ENCODE measurements at places on chromosomes 16 and 17.
A peak's percentile ranks its signal among the peaks of the same experiment; 100 is the strongest.

DNA sequence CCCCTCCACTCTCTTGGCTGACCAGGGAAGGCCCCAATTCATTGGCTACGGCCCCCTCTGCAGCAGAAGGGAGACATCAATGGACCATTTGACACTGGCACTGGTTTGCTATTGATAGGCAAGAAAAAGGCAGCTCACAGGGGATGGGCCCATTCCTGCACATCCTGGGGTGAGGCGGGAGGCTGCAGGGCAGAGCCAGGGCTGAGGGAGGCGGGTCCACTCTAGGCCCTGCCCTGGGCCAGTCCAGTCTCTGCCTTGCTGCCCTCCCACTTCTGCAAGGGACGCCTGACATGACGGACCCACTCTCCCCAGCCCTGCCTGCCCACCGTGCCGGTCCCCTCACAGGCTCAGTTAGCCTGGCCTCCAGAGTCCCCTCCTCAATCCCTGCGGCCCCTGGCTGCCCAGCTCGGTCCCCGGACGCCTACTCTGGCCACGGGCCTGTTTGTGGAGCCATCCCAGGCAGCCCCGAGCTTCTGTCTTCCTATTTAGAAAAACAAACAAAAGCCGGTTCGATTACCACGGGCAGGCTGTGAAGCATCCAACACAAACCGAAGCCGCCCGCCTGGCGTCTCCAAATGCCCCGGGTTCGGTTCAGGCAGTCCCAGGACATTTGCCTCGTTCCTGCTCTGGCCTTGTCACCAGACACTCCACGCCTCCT, 160.7 kb downstream of the IRX5 start:
- DNase-seq: no peak

- no peak for DNase-seq
Observed at GRCh38 chr16:47371271-47372014, 89.4 kb downstream of the ITFG1 start.

GRCh38 chr16:90081606-90081970, 4.5 kb upstream of the PRDM7 start:
- DNase-seq: no peak

DNA sequence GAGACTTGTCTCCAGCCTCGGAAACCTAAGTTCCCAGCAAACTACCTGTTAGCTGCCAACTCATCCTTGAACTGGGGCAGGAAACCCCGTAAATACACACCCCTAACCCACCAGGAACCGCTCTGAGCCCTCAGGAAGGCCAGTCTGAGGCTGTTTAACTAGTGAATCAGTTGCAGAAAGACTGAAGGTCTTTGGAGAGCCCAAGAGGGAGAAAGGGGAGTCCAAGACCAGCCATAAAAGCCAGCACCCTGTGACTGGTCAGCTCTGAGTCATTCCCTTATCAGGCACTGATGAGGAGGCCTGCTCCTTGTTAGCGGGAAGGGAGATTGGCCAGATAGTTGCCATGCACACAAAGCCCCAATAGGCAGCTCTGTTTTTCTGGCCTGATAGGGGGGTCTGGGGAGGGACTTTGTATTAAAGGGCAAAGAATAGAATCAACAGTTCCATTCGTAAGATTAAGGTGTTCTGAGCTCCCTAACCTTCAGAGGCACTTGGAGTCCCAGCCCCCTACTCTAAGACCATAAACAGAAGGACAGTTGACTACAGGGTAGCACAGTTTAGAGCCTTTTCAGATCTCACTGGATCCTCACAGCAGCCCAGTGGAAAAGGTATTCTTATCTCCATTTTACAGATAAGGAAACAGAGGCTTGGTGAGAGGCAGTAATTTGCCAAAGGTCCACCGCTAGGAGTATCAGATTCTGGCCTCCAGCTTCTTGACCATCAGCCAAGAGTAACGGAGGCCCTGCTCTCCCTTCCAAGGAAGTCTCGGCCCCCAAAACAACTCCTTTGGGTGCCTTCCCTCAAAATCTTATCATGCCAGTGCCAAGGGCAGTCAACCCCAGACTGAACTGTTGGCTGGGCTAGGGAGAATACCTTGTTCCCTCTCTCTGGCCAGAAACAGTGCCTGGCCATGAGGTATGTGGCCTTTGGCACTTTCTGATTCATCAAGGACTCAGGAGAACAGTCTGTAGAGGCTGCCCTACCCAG, 2.2 kb upstream of the KRT19 start:
- no peak for DNase-seq

- DNase-seq: no peak
Observed at GRCh38 chr17:64982139-64982915, 63.0 kb upstream of the LRRC37A3 start.

DNA sequence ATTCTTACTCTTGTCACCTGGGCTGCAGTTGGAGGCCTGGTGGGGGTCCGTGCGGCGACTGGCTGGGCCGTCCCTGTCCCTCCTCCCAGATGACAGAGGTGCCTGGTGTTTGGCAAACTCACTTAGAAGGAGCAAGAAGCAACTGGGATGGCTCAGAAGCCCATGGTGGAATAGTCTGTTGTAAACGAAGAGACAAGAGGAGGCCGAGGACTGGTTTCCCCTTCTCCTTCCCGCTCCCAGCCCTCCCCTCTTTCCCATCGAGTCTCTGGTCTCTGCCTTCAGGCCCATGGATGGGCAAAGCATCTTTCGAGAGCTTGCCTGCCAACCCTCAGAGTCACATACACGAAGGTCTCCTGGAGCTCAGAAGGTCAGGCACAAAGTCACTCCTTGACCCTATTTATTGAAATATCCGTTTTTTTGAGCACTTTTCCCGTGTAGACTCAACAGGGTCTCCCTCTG, 364.4 kb downstream of the SEC14L1 start:
- no peak for DNase-seq

DNA sequence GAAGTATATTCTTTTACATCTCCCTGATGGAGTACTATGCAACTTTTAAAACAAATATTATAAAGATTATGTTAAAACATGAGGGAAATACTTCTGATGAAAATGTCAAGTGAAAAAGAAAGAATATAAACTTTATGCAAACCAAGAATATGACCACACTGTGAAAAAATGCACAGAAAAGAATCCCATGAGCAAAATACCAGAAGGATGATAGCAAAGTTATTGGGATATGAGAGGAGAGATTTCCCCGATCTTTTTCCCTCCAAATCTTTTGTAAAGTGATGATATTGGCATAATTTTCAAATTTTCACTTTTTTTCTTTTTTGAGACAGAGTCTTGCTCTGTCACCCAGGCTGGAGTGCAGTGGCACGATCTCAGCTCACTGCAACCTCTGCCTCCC, 36.6 kb upstream of the SMURF2 start:
- no peak for DNase-seq

DNA sequence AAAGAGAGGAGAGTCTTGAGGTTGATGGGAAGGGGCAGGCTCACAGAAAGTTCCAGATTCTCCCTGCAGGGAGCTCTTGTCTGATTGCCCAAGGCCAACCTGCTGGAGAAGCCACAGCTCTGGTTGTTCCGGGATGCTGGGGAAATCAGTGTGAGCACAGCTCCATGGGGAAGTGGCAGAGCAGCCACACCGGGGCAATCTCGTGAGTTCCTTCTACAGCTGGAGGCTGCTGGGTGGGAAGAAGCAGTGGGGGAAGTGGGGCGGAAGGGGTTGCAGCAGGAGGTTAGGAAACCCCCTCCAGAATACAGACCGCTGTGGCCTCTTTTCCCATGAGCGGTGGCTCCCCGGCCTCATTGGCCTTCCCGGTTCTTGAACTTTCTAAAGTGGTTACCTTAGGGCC, 34.0 kb downstream of the KIAA0513 start:
- peak; percentile 29 for DNase-seq

- no peak for DNase-seq
Observed at GRCh38 chr16:56912746-56913708, 18.9 kb upstream of the HERPUD1 start.

DNA sequence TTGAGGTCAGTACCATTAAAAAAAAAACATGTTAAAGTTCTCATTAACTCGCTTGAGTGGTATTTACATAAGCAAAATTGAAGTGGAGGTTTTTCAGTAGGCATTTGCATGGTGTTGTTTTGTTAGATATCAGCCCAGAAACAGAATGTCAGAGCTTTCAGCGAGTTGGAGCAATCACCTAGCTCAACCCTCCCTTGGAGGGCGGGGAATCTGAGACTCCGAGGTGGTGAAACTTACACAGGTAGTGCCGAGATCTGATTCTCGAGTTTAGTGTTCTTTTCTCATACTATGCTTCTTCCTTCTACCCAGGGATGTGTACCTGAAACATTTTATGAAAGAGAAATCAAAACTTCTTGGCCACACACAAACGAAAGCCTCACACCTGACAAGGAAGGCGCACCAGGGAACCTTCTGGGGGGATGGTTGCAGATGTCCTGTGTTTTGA, 6.6 kb downstream of the SEC14L1 start:
- DNase-seq: no peak

- DNase-seq: no peak
Observed at GRCh38 chr16:80991792-80992430, 14.8 kb downstream of the CMC2 start.

GRCh38 chr17:36611345-36612072, 10.1 kb downstream of the MRM1 start:
- no peak for DNase-seq

GRCh38 chr16:6751191-6751590, 581.5 kb upstream of the RBFOX1 start:
- no peak for DNase-seq

- no peak for DNase-seq
Observed at GRCh38 chr16:66036184-66036583, 330.3 kb upstream of the CDH5 start.

- no peak for DNase-seq
Observed at GRCh38 chr16:20904507-20905081, 4.0 kb downstream of the LYRM1 start.

- DNase-seq: no peak
Observed at GRCh38 chr17:8473451-8474192, 37.9 kb downstream of the NDEL1 start.

GRCh38 chr16:54434859-54435258, 148.3 kb upstream of the IRX3 start:
- DNase-seq: no peak

DNA sequence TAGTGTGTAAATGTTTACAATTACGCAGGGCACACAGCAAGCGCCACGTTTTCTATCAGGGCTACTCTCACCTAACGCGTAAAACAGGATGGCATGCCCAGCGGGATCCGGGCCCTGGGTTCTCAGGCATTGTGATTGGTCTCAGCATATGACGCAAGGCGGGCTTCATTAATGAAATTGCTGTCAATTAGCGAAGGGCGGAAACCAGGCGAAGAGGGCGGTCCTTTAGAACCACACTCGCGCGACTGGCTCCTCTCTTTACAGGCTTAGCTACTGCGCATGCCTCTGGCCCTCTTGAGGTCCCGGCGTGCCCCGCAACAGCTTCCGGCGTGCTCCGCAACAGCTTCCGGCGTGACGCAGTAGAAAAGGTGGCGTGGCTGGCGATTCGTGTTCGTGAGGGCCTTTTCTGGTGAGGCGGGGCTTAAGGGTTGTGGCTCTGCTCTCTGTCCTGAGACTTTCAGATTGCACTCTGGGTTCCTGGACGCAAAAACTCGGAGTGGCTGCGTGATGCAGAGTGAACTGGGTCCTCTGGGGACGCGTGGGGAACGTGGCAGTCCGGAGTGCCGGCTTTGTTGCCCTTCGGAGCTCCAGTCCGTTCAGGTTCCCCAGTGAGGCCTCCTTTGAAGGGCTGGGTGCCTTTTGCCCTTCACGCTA, 9.2 kb downstream of the OR2C1 start:
- peak; percentile 98 for DNase-seq

GRCh38 chr16:81445966-81446906, 1.6 kb downstream of the CMIP start:
- no peak for DNase-seq

DNA sequence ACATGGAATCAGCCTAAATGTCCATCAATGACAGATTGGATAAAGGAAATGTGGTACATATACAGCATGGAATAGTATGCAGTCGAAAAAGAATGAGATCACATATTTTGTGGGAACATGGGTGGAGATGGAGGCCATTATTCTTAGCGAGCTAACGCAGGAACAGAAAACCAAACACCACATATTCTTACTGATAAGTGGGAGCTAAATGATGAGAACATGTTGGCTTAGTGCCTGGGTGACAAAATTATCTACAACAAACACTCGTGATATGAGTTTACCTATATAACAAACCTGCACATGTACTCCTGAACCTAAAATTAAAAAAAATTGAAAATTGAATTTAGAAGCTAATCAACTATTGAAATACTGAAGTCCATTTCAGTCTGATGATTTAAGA, 6.1 kb downstream of the ANKS4B start:
- no peak for DNase-seq

DNA sequence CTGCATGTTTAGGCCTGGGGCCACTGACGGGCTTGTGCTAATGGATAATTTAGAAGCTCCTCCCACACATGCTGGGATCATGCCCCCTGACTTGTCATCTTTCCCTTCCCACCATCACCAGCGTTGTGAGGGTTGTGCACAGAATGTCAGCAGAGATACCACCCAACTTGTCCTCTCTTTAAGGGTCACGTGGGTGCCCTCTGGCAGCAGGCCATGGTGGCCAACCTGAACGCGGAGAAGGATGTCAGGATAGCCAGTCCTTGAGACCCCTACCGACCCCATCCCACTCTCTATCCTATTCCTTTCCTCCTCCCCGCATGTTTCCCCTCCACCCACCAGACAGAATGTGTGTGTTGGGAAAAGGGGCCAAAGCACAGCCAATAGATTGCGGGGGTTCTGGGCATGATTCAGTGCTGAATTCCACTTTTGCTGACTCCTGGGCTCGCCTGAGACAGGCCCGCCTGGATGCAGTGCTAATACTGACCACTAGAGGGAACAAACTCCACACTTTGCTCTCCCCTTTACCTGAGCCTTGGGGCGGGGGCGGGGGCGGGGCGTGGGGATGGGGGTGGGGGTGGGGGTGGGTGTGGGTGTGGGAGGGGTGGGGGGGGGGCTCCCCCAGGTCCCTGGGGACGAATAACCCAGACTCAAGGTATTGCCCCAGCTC, at the start of gene GH2:
TSS of gene GH2 (minus strand) at position 10 of the 667 bp plus-strand sequence. CDS start 143 bp downstream, outside the sequence.
- peak; percentile 26 for DNase-seq

GRCh38 chr17:31916491-31917064, 15.1 kb upstream of the UTP6 start:
- DNase-seq: no peak

- no peak for DNase-seq
Observed at GRCh38 chr16:2816751-2817339, at the start of gene PRSS21. Gene PRSS21 (plus strand): TSS chr16:2817237. CDS start chr16:2817269, 32 bp downstream.

DNA sequence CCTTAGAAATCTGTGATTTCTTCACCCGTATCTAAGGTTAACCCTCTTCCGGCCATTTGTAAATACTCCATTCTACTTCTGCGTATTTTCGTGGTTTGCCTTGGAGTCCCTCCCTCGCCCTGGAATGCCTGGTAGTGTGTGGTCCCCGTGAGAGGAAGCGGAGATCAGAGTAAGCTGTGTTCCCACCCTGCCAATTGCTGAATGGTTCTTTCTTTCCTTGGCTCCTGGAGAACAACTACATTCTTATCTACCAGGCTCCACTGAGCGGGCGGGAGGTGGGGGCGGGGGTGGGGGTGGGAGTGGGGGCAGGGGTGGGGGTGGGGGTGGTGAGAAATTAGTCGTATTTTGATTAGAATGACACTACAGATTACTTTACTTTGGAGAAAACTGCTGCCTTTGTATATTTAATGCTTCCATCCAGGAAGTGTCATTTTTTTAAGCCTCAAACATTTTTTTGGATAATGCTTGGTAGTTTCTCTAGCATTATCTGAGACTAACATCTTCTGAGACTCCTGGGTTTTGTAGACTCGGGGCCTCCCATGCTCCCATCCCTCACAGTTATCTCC, 20.9 kb upstream of the FASN start:
- no peak for DNase-seq
